ENCODE measurements at places on chromosomes 1 and 21.

DNA sequence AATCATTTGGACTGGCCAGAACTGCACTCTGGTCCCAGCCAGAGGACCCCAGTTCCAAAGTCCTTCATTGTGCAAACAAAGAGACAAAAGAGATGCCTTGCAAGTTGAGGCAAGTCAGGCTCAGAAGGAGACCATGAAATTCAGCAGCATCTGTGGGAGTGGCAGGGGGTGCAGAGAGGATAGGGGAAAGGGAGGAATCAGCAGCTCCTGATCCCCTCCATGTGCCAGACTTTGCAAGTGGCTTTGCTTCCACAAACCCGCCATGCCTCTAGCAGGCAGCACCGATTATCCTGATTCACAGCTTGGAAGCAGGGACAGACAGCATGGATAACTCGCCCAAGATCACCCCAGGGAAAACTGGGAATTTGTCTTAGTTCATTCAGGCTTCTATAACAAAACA is 2.1 kb upstream of the CAPN9 start:
- no peak overlapping the region for H3K4me3 ChIP-seq
- H3K36me3 ChIP-seq, result no peaks in the 10 kb centered on the region
- no peaks in the 10 kb centered on the region for H3K4me1 ChIP-seq
- H3K27me3 ChIP-seq, result no peaks in the 10 kb centered on the region
- H3K27ac ChIP-seq, result no peak overlapping the region

GRCh38 chr1:234604495-234605398 is 5.2 kb downstream of the IRF2BP2 start:
- DNase-seq, result no peak
- H3K4me3 ChIP-seq, result peak overlapping the region; percentile 75

DNA sequence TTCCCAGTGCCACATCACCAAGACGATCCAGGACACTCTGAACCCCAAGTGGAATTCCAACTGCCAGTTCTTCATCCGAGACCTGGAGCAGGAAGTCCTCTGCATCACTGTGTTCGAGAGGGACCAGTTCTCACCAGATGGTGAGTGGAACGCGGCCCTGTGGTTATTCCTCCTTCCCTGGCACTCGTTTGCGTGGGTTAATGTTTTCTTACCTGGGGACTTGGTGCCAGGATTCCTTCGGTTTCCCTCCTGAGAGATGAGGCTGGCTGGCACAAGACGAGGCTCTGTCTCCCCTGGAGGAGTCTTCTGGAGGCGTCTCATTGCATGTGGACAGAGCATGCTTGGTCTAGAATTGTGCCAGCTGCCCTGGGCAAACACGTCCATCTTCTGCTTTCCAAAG is 29.3 kb downstream of the ATP5PO start:
- H3K4me1 ChIP-seq, result no peaks in the 10 kb centered on the region
- no peaks in the 10 kb centered on the region for H3K27me3 ChIP-seq
- no peak overlapping the region for H3K4me3 ChIP-seq
- no peak for DNase-seq
- H3K36me3 ChIP-seq, result no peaks in the 10 kb centered on the region

DNA sequence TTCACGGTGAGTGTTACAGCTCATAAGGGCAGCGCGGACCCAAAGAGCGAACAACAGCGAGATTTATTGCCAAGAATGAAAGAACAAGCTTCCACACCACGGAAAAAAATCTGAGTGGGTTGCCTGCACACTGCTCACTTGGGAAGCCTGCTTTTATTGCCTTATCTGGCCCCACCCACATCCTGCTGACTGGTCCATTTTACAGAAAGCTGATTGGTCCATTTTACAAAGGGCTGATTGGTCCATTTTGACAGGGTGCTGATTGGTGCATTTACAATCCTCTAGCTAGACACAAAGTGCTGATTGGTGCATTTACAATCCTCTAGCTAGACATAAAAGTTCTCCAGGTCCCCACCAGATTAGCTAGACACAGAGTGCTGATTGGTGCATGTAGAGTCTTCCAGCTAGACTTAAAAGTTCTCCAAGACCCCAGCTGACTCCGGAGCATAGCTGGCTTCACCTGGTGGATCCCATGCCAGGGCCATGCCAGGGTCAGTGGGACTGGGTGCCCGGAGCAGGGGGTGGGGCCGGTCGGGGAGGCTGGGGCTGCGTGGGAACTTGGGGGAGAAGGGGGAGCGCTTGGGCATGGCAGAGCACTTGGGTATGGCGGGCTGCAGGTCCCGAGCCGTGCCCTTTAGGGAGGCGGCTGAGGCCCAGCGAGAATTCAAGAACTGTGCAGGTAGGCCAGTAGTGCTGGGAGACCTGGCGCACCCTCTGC is 75.4 kb upstream of the ATP1A1 start:
- no peaks in the 10 kb centered on the region for H3K27me3 ChIP-seq
- H3K4me1 ChIP-seq, result peaks cover 3% of the 10 kb centered on the region
- DNase-seq, result no peak
- no peaks in the 10 kb centered on the region for H3K36me3 ChIP-seq
- no peak overlapping the region for H3K4me3 ChIP-seq
- H3K27ac ChIP-seq, result no peak overlapping the region

DNA sequence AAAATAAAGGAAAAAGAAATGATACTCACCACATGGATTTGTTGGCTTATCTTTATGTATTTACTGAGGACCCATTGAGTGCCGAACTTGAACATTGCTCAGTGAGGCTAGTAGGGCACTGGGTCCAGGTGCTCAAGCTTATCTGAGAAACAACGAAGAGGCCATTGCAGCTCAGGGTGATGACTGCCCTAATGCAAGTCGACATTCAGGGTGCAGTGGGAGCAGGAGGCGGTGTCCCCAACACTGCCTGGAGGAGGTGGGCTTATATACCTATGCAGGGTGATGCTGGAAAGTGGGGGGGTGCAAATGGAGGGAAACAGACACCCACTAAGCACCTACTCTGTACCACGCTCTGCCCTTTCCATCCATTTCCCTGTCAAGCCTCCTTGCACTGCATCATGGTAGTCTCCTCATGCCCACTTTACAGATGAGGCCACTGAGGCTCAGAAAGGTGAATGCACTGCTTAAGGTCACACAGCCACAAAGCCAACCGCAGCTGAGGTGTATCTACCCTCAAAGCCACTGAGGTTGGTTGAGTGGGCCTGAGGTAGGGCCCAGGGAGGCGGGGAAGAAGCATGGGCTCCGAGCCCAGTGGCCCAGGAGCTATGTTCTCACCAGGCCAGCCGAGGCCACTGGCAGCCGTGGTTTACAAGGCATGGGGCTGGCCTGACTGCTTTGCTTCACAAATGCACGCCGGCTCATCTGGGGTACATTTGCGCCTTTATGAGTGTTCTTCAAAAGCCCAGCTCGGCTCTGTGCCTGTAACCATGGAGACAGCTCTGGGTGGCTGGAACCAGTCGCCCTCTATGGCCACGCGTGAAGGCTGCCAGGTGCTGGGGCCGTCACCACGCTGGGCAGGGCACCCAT is 103.8 kb downstream of the EPHB2 start:
- no peak overlapping the region for H3K27ac ChIP-seq
- no peaks in the 10 kb centered on the region for H3K36me3 ChIP-seq
- H3K4me1 ChIP-seq, result no peaks in the 10 kb centered on the region

DNA sequence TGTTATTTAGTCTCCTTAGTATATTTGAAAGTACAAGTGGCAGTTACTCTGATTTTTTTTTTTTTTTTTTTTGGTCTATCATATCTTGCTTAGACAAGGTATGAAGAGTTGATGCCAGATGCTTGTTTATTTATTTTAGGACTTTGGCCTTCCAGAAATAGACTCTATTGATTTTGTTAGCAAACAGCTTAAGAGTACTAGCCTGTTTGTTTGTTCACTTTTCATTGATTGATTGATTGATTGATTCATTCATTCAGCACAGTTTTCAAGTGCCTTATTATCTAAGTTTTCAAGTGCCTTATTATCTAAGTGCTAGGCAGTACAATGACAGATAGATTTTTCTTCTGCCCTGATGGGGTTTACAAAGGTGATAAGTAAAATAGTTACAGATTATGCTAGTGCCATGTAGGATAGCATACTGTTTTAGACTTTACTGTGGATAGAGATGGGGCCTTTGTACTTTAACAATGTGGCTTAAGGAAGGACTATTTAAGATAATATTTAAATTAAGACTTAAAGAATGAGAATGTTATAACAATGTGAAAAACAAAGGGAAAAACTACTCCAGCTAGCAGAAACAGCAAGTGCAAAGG is 50.5 kb downstream of the MTF2 start:
- H3K27me3 ChIP-seq, result no peaks in the 10 kb centered on the region
- no peak for DNase-seq
- peaks cover 23% of the 10 kb centered on the region for H3K4me1 ChIP-seq
- peaks cover 6% of the 10 kb centered on the region for H3K36me3 ChIP-seq
- no peak overlapping the region for H3K4me3 ChIP-seq

DNA sequence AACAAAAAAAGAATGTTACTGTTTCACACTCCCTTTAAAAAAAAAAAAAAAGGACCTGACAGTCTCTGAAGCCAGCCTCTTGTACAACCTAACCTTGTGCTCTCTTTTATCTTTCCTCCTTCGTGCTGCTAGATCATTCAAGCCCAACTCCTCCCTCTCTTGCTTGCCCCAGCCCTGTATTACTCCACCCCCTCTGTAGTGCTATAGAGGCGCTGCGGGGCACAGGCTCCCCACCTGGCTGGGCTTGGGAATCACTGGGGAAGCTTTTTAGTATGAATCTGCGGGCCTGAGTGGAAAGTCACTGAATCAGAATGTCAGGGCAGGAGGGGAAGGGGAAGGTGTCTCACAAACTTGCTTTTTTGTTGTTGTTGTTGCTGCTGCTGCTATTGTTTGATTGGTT is 383.7 kb upstream of the CAMK1G start:
- no peak overlapping the region for H3K27ac ChIP-seq
- no peaks in the 10 kb centered on the region for H3K36me3 ChIP-seq
- no peak for DNase-seq
- no peaks in the 10 kb centered on the region for H3K4me1 ChIP-seq
- H3K4me3 ChIP-seq, result no peak overlapping the region

GRCh38 chr21:27306206-27306605 is 339.3 kb upstream of the ADAMTS5 start:
- H3K27me3 ChIP-seq, result no peaks in the 10 kb centered on the region
- H3K4me1 ChIP-seq, result no peaks in the 10 kb centered on the region

GRCh38 chr1:58818075-58818474 is 34.2 kb upstream of the JUN start:
- peaks cover 1% of the 10 kb centered on the region for H3K4me1 ChIP-seq
- H3K27me3 ChIP-seq, result no peaks in the 10 kb centered on the region
- H3K4me3 ChIP-seq, result no peak overlapping the region

- no peaks in the 10 kb centered on the region for H3K4me1 ChIP-seq
- no peak overlapping the region for H3K4me3 ChIP-seq
- H3K27me3 ChIP-seq, result no peaks in the 10 kb centered on the region
- H3K27ac ChIP-seq, result no peak overlapping the region
- no peak for DNase-seq
Measured at GRCh38 chr1:201270616-201271390, 12.5 kb upstream of the PKP1 start.
